IPS DF 6.9 (cell line): ENCODE measurements at places on chromosomes 1 and 21.

DNA sequence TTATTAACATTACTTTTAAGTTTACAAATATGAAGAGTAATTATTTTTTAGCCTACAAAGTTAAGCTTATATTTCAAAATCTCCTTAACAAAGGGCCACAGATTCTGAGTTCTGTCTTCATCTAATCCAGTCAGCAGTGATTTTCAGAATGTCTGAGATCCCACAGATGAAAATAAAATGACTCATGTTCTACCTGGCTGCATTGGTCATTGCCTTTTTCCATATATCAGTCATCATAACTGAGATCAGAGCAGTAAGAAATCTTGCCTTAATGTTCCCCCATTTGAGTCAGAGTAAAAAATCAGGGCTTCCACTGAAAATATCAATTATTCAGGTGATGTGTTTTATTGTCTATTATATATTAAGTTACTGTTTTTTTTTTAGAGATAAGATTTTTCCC is 416.1 kb downstream of the MRPL39 start:
- DNase-seq, result no peak

DNA sequence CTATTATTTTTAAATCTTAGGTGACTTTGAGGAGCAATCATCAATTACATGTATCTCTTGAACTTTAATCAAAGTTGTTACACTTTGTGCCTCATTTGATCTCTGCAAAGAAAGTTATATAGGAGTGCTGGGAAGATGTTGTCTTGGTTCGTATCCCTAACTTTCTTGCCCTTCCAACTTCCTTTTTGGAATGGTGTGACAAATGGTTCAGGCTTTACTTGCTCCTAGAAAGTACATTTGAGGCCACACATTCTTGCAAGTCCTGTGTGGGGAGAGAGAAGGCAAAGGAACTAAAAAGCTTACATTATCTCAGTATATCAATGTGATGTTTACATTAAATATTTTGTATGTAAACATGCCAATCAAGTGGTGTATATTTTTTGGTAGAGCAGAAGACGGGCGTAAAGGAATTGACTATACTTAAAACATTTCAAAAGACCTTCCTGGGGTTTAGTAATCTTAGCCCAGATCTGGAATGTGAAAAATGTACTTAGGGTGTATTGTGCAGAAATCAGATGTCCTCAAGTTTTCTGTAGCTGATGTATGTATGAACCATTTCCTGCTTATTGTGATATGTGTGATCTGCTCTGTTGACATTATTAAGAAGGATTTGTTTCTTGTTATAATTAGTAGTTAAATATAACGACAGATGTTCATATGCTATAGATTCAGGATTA is 59.2 kb downstream of the USP25 start:
- no peak for DNase-seq

GRCh38 chr21:31665397-31665796 is 5.9 kb downstream of the SOD1 start:
- no peak for DNase-seq

DNA sequence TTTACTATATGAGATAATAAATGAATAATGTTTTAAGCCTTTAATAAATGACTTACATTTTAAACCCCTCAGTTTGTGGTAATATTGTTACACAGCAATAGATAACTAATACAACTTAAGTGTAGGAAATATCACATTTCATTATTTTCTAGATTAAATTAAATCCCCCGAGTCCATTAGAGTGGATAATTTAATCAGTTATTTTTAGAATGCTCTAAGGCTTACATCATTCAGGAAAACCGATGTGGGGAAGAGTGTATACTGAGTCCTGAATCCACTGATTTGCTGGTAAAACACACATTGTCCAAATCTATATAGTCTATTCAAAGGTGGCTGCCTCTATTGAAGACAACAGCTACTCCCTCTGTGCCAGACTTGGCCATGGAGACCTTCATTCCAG is 35.7 kb upstream of the DOCK7 start:
- no peak for DNase-seq

- DNase-seq, result no peak
These were observed 441.0 kb downstream of the PTPRU start for GRCh38 chr1:29677028-29678024.

GRCh38 chr1:63622849-63623566 is 29.8 kb downstream of the PGM1 start:
- no peak for DNase-seq

DNA sequence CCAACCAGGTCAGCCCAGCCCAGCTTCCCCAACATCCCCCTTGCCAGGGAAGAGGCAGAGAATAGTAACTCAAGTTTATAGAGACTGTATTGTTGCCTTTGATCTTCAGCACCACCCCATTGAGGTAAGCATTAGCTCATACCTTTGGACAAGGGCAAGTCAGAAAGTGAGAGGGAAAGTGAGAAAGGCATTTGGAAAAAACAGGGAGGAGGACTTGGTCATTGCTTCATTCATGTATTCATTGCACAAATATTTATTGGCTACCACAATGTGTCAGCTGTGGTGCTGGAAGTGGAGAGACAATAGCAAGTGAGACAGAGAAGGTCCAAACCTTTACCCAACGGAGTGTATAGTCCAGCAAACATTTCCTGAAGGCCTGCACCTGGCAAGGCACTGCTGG is 561.2 kb downstream of the KIF26B start:
- no peak for DNase-seq

DNA sequence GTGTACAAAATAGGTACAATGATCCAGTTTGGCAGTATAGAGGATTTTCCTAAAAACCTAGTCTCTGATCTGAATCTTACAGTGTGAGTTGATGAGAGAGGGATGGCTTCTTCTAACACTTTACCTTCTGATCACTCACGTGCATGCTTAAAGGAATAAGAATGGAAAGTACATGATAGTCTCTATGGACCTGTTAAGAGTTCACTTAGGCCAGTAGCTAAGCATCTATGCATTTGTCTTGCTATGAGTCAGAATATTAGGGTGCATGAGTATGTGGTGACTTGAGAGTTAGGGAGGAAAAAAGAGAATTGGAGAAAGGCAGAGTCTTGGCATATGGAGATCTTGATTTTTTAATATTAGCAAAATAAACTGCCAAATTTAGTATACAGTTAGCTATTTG is 206.3 kb downstream of the COL11A1 start:
- no peak for DNase-seq

DNA sequence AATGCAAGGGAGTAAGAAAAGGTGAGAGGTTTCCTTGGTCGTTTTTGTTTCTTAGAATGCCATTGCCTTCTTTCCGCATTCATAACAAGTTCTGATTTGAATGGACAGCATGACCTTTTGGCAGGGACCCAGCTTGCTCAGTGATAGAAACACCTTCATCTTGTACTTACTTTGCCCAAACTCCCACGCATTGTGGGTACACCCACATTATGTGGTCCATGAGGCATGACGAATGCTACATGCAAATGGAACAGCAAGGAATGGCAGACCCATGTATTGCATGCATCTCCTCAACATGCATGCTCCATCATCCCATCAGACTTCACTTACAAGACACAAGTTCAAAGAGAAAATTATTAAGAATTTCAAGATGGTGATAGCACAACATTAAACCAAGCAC is 102.8 kb downstream of the CDC7 start:
- DNase-seq, result no peak

DNA sequence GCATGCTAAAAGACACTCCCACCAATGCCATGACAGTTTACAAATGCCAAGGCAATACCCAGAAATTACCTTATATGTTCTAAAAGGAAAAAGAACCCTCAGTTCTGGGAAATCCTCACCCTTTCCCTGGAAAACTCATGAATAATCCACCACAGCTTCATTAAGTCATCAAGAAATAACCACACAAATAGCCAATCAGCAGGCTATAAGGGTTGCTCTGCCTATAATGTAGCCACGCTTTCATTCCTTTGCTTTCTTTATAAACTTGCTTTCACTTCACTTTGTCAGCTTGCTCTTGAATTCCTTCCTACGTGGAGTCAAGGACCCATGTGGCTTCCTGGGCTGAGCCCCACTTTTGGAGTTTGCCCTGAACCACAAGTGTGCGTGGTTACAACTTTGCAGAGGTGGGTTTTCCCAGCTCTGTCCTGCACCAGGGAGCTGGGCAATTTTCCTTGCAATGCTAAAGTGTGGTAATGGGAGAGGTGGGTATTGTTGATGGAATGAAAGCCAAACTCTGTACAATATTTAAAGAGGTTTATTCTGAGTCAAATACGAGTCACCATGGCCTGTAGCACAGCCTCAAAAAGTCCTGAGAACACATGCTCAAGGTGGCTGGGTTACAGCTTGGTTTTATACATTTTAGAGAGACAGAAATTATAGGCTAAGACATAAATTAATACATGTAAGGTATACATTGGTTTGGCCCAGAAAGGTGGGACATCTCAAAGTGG is 42.2 kb upstream of the COG2 start:
- no peak for DNase-seq

- DNase-seq, result no peak
These were observed 53.5 kb downstream of the NTNG1 start for GRCh38 chr1:107194380-107194779.

DNA sequence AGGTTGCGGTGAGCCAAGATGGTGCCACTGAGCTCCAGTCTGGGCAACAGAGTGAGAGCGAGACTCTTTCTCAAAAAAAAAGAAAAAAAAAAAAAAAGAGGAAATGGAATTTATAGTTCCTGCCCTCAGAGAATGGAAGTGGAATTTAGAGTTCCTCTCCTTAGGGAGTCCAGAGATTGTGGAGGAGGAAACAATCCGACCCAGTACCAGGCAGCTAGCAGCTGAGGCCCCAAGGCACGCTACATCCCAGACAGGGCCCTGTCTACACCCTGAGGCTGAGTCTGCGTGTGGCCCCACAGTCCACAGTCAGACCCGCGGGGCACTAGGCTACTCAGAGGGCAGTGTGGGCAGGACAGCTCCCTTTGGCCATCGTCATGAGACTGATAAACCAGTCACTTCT is 1.9 kb upstream of the MFN2 start:
- DNase-seq, result no peak

- DNase-seq, result no peak
These were observed 312.1 kb downstream of the DISC1 start for GRCh38 chr1:231938711-231939110.

GRCh38 chr1:17023573-17023972 is 11.8 kb upstream of the ATP13A2 start:
- no peak for DNase-seq

GRCh38 chr1:93876244-93876643 is 2.8 kb downstream of the DNTTIP2 start:
- no peak for DNase-seq

GRCh38 chr1:202106340-202107254 is 16.1 kb upstream of the GPR37L1 start:
- no peak for DNase-seq

DNA sequence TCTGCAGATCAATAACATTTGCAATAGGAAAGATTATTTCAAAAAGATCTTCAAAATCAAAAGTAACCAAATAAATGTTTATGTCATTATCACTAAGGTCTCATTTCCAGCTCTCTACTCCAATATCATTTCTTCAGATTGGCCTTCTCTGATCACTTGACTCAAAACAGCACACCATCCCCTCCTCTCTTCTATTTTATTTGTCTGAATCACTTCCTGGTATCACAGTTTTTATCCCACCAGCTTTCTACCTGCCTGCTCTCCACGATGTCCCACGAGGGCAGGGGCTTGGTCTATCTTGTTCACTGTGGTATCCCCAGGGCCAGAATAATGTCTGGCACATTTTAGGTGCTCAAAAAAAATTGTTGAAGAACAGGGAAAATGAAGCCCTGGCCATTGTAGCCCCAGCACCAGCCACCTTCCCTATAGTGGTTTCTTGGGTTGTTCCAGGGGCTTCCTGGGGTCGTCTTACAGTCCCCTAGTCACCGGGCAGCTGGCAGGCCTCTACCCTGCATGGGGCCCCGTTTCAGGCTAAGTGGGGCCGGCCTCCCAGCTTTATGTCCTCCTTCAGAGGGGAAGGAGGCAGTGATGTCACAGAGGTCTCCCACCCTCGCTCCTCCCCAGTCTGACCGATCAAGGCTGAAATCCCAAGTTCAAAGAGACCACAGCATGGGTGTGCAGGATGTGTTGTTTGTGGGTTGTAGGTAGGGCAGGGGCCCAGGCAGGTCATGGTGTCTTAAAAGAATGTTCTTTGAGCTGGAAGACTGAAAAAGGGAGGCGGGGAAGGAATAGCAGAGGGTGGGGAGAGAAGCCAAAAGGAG is 3.5 kb upstream of the PADI1 start:
- no peak for DNase-seq

DNA sequence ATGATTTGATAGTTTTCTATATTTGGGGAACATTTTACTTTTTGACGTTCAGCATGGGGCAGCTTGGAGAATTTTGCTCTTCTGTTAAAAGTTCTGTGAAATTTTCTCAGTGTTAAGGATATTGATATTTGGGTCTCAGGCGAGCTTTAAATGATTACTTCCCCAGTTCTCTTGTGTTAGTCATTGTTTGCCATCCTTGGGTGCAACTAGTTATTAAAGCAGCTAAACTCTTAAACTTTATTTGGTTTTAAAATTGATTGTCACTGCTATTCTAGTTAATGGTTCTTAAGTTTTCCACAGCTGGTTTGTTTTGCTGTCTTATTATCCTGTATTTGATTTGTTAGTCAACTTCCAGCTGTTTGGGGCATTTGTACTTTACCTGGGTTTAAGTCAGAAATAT is 9.0 kb downstream of the COG2 start:
- no peak for DNase-seq

DNA sequence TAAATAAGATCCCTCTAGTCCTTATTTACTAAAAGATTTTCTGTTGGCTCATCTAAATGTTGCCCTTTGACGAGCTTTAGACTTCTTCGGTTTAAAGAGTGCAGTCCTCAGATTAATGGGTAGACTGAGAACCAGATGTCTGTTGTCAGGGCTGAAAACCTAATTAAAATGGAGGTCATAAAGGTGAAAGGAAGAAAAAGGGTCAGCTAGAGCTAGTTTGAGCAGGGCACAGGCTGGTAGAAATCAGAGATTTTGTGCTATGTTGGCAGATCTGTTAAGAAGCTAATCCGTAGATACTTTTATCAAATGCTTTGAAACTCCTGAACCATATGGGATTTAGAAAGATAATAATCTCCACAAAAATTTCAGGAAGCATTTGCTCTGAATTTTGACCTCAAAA is 959.0 kb downstream of the PLA2G4A start:
- DNase-seq, result no peak

- DNase-seq, result no peak
These were observed 186.5 kb upstream of the GALNT2 start for GRCh38 chr1:229880271-229881170.

DNA sequence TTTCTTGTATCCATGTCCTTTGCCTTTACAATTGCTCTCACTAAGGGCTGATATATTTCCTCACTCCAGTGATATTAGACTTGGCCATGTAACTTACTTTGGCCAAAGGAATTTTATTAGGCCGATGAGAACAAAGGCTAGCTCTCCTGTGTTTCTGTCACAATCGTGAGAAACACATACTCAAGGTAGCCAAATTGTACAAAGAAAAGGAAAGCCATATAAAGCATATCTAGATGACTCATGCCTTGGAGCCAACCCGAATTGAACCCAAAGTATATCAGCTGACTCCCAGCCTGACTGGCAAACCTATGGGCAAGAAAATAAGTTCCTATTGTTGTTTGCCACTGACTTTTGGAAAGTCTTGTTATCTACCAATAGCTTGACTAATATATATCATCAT is 371.7 kb upstream of the LRRC7 start:
- no peak for DNase-seq
